Fibroblast of skin of right biceps (primary cell): ENCODE measurements at places on chromosomes 5 and 9.

GRCh38 chr5:58341476-58341875 lies 118.4 kb downstream of the PLK2 start:
- DNase-seq = no peak

GRCh38 chr9:84436386-84437109 lies 96.0 kb upstream of the SLC28A3 start:
- no peak for DNase-seq

DNA sequence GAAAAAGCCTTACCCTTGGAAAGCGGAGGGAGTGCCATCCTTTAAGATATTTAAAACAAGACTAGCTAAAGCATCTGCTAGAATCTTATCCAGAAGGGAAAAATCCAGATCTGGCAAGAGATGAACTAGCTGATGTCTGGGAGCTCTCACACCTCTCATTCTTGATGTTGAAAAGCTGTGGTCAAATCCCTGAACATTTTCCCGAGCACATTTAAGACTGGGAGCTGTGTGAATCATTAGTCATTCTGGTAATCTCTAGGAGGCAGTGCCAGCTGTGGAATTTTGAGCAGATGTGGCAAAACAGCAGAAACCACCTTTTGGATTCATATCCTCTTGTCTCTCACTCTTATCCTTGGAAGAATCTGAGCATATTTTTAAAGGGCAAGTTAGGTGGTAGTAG lies 218.0 kb downstream of the MAN2A1 start:
- DNase-seq = peak; percentile 75

DNA sequence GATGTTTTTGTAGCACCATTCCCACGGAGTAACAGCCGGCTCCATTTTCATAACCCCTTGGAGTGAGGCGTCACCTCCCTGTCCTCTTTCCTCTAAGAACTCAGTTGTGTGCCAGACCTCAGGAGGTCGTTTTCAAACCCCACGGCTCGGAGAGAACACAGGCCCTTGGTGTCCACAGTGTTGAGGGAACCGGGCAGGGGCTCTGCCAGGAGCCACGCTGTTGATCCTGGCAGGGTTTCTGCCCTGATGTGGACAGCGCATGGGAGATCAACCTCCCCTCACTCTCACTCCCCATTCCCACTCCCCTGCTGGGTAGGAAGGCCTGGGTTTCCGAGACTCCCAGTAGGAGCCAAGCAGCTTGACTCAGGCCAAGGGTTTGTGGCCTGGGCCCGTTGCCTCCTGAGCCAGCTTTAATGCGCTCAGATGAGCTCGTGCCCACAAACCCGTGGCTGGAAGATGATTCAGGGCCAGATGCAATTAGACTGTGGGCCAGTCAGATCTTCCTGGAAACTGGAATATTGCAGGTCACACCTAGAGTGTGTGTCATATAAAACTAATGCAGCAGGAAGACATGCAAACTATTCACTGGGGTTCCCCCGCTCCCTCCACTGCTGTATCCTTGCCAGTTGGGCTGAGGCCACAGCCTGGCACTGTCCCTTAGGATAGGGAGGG lies 133.4 kb downstream of the SLC12A2 start:
- peak; percentile 84 for DNase-seq

- DNase-seq = no peak
Measured at GRCh38 chr9:90086101-90086511, 481.3 kb downstream of the GADD45G start.

DNA sequence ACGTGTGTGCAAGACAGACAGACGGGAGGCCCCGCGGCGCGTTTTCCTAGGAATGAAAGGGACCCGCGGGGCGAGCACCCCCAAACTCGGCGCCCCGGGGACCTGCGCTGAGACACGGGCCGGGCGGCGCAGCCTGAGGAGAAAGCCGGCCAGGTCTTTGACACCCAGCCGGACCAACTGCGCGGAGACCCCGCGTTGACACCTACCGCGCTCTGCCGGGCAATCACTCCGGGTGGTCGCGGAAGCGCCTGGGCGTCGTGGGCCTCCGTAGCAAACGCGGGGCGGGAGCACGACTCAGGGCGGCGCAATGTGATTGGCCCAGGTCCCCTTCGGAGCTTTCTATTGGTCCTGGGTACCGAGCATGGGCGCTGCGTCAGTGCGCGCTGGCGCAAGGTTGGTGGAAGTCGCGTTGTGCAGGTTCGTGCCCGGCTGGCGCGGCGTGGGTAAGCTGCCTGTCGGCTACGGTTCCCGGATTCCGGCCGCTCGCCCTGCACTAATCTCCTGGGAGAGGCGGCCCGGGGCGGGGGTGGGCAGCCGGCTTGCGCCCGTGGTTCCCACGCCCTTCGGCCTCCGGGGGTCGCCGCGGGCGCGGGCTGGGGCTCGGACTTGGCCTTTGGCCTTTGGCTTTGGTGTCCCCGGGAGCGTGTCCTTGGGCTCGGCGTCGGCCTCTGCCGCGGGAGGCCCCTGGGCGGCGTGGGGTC lies at the start of the genes FASTKD3 and MTRR:
Gene FASTKD3 (minus strand): TSS at position 259 of the 701 bp plus-strand sequence. CDS start 948 bp downstream, outside the sequence.
Gene MTRR (plus strand): TSS at position 376 of the 701 bp plus-strand sequence. CDS start 1,647 bp downstream, outside the sequence.
- peak; percentile 91 for DNase-seq

DNA sequence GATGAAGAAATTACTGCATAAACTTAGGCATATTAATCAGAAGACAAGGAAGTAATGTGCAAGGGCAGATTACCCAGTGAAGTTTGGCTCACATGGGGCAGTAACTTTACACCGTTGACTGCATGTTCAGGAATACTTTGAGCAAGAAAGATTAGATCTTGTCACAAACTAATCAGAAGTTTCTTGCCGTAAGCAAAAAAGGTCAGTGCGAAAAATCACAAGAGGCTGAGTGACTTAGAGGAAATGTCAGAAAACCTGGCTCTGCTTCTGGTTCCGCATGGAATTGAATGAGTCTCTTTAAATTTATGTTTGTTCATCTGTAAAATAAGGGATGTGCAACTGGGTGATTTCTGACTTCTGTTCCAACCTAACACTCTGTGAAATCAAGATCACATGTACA lies 64.4 kb downstream of the PARP8 start:
- no peak for DNase-seq

DNA sequence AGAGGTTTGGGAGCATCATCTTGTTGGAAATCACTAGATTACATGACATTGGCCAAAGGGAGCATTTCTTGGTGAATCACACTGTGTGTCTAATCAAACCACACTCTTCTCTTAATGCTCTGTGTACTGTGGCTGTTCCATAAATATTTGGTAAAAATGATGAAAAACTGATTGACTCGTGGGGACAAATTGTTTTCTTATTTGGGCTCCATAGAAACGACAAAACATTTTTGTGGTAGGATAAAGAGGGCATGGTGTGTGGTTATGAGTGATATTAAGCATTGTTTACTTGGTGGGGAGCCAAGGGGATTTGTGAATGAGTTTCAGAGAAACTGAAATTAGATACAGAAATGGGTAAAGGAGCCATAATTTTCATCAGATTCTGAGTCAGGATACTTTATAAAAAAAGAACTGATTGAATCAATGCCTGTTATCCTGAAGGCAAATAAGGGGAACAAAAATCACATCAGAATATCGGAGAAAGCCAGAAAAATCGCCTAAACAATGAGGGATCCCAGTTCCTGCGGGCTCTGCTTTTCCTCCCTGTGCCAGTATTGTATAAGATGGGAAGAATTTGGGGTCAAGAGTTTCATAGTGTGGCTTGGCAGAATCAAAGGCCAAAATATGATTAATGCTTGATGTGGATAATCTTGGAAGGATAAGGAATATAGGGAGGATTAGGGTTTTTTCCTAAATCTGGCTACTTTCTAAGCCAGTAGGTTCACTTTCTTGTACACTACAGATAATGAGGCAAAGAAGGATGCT lies 33.3 kb downstream of the FBXL7 start:
- DNase-seq = peak; percentile 77

GRCh38 chr5:82526540-82526939 lies 248.4 kb upstream of the RPS23 start:
- no peak for DNase-seq

- DNase-seq = no peak
Measured at GRCh38 chr5:102554728-102555127, 55.9 kb upstream of the SLCO6A1 start.

- no peak for DNase-seq
Measured at GRCh38 chr9:120891884-120892747, 15.1 kb upstream of the PHF19 start.

- DNase-seq = no peak
Measured at GRCh38 chr9:68437785-68438184, 81.4 kb downstream of the PGM5 start.

DNA sequence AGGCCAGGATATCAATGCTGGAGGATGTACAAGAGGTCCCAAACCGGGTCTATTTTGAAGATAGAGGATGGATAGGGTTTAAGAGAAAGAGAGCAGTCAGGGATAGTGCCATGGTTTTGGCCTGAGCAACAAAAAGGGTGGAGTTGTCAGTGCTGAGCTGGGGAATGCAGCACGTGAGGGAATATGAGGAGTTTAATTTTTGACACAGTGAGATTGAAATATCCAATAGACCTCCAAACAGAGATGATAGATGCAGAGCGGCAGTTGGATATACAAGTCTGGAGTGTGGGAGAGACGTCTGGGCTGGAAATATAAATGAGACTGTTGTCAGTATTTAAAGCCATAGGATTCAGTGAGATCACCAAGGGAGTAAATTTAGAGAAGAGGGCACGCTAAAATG lies 136.7 kb upstream of the EFNA5 start:
- no peak for DNase-seq

- no peak for DNase-seq
Measured at GRCh38 chr5:68375540-68375939, 160.0 kb downstream of the PIK3R1 start.
